ENCODE measurements at places on chromosomes 1 and 21.

DNA sequence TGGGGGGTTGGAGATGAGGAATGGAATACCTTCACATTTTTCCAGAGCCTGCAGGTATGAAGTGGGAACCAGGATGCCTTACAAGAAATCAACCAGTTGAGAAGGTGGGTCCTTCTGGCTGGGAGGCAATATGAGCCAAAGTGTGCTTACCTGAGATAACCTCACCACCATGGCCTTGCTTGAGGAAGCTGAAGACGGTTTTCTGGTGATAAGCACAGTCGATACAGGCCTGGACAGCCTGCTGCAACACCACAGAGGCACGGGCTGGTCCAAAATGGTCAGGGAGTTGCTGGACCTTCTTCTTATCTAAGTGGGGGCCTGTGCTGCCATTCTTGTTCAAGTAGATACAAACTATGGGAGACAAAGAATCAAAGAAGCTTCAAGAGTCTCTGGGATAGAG, 27.0 kb upstream of the SLFNL1 start:
- no peak for DNase-seq

DNA sequence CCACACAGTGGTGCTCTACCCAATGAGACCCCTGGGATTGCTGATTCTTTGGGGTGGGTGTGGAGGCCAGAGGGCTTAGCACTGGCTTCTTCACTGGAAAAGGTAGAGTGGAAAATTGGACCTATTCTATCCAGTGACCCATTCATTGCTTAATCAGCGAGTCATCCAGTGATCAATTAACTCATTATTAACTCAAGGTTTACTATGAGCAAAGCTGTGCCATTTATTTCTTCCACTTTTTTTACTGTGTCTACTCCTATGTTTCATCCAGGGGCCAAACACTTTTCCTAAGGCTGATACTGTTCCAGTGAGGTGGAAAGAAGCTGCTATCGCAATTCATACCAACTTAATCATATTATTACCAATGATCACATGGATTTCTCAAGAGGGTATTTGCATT, 363.9 kb downstream of the RPS6KC1 start:
- no peak for DNase-seq

DNA sequence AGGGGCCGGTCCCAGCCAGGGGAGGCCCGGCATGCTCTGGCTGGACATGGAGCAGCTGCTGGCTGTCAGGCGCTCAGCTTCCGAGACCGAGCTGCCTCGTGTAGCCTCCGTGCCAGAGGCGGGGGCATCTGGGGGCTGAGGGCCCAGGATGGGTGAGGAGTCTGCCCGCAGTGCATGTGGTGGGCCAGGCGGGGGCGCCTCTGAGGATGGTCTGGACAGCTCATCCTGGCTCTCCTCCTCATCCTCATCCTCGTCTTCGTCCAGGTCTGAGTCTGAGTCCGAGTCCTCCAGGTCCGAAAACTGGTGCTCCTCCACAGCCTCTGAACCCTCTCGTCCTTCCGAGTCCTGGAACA, 28.9 kb upstream of the EDN2 start:
- DNase-seq: no peak

DNA sequence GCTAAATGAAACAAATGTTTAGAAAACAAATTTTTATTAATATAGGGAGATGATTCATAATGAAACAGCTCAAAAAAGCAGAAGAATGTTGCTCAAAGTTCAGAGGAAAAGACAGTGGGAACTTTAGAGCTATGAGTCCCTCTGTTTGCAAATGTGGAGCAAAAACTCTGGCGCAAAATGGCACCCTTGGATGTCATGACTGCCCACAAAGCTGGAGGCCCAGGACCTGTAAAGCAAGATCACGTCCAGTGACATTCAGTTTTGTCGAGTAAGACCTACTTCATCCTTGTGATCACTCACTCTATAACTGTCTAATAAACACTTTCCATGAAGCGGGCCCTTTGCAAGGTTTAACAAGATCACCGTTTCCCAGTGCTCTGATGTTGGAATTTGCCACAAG, 9.1 kb upstream of the EXO1 start:
- no peak for DNase-seq

DNA sequence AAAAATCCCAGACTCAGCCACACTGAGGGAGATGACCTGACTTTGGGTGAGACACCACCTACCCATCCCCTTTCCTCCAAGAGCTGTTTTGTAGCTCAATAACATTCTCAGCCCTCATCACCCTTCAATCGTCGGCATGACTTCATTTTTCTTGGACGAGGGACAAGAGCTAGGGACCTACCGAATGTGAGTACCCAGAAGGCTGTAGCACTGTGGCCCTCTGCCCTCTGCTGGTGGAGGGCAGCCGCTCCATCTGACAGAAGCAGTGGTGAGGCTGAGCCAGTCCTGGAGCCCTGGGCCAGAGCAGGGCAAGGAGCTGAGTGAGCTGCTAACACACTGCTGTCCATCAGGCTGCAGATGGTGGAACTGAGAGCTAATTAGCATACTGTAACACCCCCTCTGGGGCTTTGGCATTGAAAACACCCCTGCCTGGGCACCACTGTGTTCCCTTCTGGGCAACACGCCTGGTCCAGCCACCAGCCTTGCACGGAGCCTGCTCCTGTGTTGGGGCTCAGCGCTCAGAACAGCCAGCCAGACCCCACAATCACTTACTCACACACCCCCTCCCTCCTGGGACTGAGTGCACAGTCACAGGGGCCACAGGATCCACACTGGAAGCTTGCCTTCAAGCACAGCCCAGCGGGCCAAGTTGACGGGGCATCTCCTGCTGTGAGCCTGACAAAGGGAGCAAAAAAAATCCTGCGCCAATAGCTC, 18.3 kb upstream of the ALPL start:
- no peak for DNase-seq

DNA sequence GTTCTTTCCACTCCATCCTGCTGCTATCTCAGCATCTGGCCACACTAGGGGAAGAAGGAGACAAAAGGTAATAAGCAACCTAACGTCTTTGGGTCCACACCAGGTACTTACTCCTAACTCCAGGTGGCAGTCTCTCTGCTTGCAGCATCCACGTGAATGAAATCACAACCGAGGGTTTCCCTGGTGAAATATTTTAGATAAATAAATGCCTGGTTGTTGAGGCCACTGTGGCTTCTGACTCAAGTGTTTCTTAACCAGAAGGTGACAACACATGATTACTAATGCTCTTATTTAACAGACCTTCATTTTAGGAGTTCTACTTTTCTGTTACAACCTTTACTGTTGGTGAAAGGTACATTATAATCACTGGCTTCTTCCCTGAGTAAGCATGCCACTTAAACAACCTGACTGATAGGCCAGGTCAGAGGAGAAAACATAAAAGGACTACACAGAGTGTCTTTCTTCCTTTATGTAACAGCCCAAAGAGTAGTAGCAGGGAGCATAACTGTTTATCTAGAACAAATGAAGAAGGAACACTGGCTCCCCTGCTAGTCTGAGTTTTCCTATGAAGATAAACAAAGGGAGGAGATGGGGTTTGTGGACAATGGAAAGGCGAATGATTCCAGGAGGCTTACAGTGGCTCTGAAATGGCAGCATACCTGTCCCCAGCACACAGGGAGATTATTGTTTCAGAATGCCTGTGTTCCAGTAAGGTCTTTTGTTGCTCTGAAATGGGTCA, 59.9 kb downstream of the SYT6 start:
- no peak for DNase-seq

- peak; percentile 77 for DNase-seq
Observed at GRCh38 chr1:3611170-3612019, at the start of gene MEGF6. Gene MEGF6 (minus strand): TSS chr1:3611508. CDS start chr1:3611268, 240 bp downstream.

GRCh38 chr21:15531986-15532385, 197.8 kb upstream of the USP25 start:
- DNase-seq: no peak

- DNase-seq: no peak
Observed at GRCh38 chr1:34130306-34130705, 34.7 kb downstream of the CSMD2 start.

- DNase-seq: no peak
Observed at GRCh38 chr1:46001081-46001785, 131.2 kb downstream of the PIK3R3 start.

All from NCI-H1417 (cell line).